ENCODE measurements at places on chromosomes 5 and 9.

- H3K36me3 ChIP-seq, result no peaks in the 10 kb centered on the region
- H3K27ac ChIP-seq, result no peak overlapping the region
- no peaks in the 10 kb centered on the region for H3K4me1 ChIP-seq
- no peak overlapping the region for H3K4me3 ChIP-seq
- no peaks in the 10 kb centered on the region for H3K27me3 ChIP-seq
Measured at GRCh38 chr9:74663439-74663838, 166.3 kb downstream of the RORB start.

GRCh38 chr5:119275601-119276173 is 80.1 kb upstream of the TNFAIP8 start:
- 0 out of 2 replicates have a peak, but pooled peaks cover 2% of the 10 kb centered on the region for H3K4me1 ChIP-seq
- no peak for DNase-seq
- no peaks in the 10 kb centered on the region for H3K36me3 ChIP-seq
- H3K27ac ChIP-seq, result no peak overlapping the region

DNA sequence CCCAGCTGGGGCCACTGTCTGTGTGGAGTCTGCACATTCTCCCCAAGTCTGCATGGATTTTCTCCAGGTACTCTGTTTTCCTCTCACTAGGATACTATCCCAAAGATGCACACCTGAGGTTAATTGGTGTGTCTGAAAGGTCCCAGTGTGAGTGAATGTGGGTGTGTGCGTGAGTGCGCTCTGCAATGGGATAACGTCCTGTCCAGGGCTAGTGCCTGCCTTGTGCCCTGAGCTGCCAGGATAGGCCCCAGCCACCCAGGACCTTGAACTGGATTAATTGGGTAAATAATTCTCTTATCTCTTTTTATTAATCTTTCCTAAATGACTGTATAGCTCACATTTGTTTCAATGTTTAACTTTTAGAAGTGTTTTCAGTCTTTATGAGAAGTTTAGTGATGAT is 11.5 kb upstream of the PANK3 start:
- no peaks in the 10 kb centered on the region for H3K27me3 ChIP-seq
- no peak for DNase-seq
- H3K36me3 ChIP-seq, result no peaks in the 10 kb centered on the region
- H3K27ac ChIP-seq, result no peak overlapping the region
- H3K4me1 ChIP-seq, result no peaks in the 10 kb centered on the region
- no peak overlapping the region for H3K4me3 ChIP-seq

- H3K4me3 ChIP-seq, result no peak overlapping the region
- no peak overlapping the region for H3K27ac ChIP-seq
Measured at GRCh38 chr5:34551911-34552433, 104.2 kb upstream of the RAI14 start.

DNA sequence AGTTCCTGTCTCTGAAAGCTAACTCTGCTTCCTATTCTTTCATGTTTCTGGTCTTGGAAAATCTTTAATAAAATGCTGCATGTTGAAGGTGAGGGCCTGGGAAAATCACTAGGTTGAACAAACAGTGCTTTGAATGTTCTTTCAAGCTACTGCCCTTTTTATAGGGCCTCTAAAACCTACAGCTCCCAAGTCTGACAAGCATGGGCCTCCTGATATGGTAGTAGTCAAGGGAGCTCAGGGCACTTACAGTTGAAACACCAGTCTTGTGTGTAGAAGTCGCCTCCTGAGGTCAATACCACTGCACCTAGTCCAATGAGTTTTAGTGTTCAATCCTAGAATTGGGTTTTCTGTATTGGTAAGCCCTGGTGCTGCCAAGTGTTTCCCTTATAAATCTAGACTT is 20.5 kb downstream of the VLDLR start:
- H3K27me3 ChIP-seq, result no peaks in the 10 kb centered on the region
- no peak overlapping the region for H3K4me3 ChIP-seq
- no peak overlapping the region for H3K27ac ChIP-seq

GRCh38 chr9:119078015-119078414 is 291.2 kb downstream of the BRINP1 start:
- no peaks in the 10 kb centered on the region for H3K27me3 ChIP-seq
- H3K4me1 ChIP-seq, result peaks cover 14% of the 10 kb centered on the region
- H3K27ac ChIP-seq, result no peak overlapping the region
- peak overlapping the region; percentile 45 for H3K4me3 ChIP-seq
- H3K36me3 ChIP-seq, result no peaks in the 10 kb centered on the region

GRCh38 chr9:128632486-128632885 is 24.2 kb downstream of the DYNC2I2 start:
- no peaks in the 10 kb centered on the region for H3K4me1 ChIP-seq
- no peak for DNase-seq
- no peaks in the 10 kb centered on the region for H3K27me3 ChIP-seq
- no peak overlapping the region for H3K4me3 ChIP-seq
- no peak overlapping the region for H3K27ac ChIP-seq

GRCh38 chr5:111680737-111681413 is 76.1 kb downstream of the NREP start:
- H3K4me1 ChIP-seq, result peaks cover 2% of the 10 kb centered on the region
- no peak overlapping the region for H3K4me3 ChIP-seq
- no peaks in the 10 kb centered on the region for H3K36me3 ChIP-seq
- H3K27me3 ChIP-seq, result no peaks in the 10 kb centered on the region

- no peaks in the 10 kb centered on the region for H3K27me3 ChIP-seq
- no peak for DNase-seq
- no peaks in the 10 kb centered on the region for H3K36me3 ChIP-seq
- no peaks in the 10 kb centered on the region for H3K4me1 ChIP-seq
- H3K4me3 ChIP-seq, result no peak overlapping the region
- no peak overlapping the region for H3K27ac ChIP-seq
Measured at GRCh38 chr5:82601077-82601476, 322.9 kb upstream of the RPS23 start.

- no peak for DNase-seq
- H3K4me1 ChIP-seq, result no peaks in the 10 kb centered on the region
- no peaks in the 10 kb centered on the region for H3K27me3 ChIP-seq
- no peak overlapping the region for H3K27ac ChIP-seq
- no peak overlapping the region for H3K4me3 ChIP-seq
- no peaks in the 10 kb centered on the region for H3K36me3 ChIP-seq
Measured at GRCh38 chr5:53035868-53036381, 46.8 kb downstream of the ITGA2 start.

DNA sequence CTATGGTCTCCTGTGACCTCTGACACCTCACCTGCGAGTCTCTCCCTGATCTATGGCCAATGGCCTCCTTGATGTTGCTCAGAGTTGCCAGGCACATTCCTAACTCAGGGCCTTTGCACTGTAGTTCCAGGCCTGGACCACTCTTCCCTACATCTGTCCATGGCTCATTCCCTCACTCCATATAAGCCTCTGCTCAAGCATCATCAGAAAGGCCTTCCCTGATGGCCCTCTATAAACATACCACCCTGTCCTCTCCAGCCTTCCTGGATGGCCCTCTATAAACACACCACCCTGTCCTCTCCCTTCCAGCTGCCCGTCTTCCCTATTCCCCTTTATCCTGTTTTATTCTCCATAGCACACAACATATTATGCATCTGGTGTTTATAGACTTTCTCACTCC is 102.8 kb downstream of the GTF3C4 start:
- H3K27me3 ChIP-seq, result no peaks in the 10 kb centered on the region
- H3K4me3 ChIP-seq, result no peak overlapping the region
- DNase-seq, result no peak
- H3K4me1 ChIP-seq, result no peaks in the 10 kb centered on the region
- H3K27ac ChIP-seq, result no peak overlapping the region
- H3K36me3 ChIP-seq, result peaks cover 7% of the 10 kb centered on the region

- DNase-seq, result no peak
- H3K36me3 ChIP-seq, result no peaks in the 10 kb centered on the region
- no peaks in the 10 kb centered on the region for H3K27me3 ChIP-seq
- H3K27ac ChIP-seq, result no peak overlapping the region
- H3K4me1 ChIP-seq, result peaks cover 5% of the 10 kb centered on the region
- H3K4me3 ChIP-seq, result no peak overlapping the region
Measured at GRCh38 chr5:119322948-119323537, 32.8 kb upstream of the TNFAIP8 start.

GRCh38 chr9:18324928-18325745 is 148.8 kb upstream of the ADAMTSL1 start:
- no peaks in the 10 kb centered on the region for H3K27me3 ChIP-seq
- no peak for DNase-seq
- H3K4me3 ChIP-seq, result no peak overlapping the region
- no peak overlapping the region for H3K27ac ChIP-seq
- H3K4me1 ChIP-seq, result no peaks in the 10 kb centered on the region
- H3K36me3 ChIP-seq, result peaks cover 6% of the 10 kb centered on the region

GRCh38 chr5:174523311-174524071 is 200.9 kb upstream of the MSX2 start:
- H3K4me3 ChIP-seq, result no peak overlapping the region
- DNase-seq, result no peak
- no peaks in the 10 kb centered on the region for H3K36me3 ChIP-seq
- H3K27ac ChIP-seq, result no peak overlapping the region

- H3K36me3 ChIP-seq, result peaks cover 3% of the 10 kb centered on the region
- H3K27ac ChIP-seq, result no peak overlapping the region
- no peak overlapping the region for H3K4me3 ChIP-seq
- no peak for DNase-seq
Measured at GRCh38 chr9:15354713-15355112, 47.7 kb upstream of the TTC39B start.

DNA sequence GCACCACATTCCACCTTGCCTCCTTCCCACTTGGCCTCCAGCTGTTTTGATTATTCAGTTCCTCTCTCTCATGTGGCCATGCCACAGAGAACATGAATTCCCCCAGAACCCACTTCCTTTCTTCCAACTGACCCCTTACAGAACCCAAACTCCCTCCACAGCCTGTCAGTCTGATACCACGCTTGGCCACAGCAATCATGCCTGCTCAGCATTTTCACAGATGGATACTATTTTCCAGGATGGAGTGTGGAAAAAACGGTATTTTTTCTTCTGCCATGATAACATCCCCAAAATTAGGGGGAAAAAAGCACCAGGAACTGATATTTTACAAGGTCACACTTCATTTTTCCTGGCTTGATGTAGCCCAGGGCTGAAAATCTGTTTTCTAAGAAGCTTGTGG is 34.9 kb upstream of the SLIT3 start:
- no peaks in the 10 kb centered on the region for H3K4me1 ChIP-seq
- H3K27ac ChIP-seq, result no peak overlapping the region
- no peaks in the 10 kb centered on the region for H3K36me3 ChIP-seq
- no peaks in the 10 kb centered on the region for H3K27me3 ChIP-seq

- peaks cover 2% of the 10 kb centered on the region for H3K36me3 ChIP-seq
- no peak for DNase-seq
- H3K4me3 ChIP-seq, result peak overlapping the region; percentile 91
- no peaks in the 10 kb centered on the region for H3K27me3 ChIP-seq
Measured at GRCh38 chr9:119369680-119370366, 588 bp upstream of the BRINP1 start.

GRCh38 chr5:172731680-172732074 is 39.3 kb downstream of the DUSP1 start:
- no peaks in the 10 kb centered on the region for H3K4me1 ChIP-seq
- no peaks in the 10 kb centered on the region for H3K36me3 ChIP-seq
- no peak overlapping the region for H3K4me3 ChIP-seq
- no peaks in the 10 kb centered on the region for H3K27me3 ChIP-seq
- DNase-seq, result no peak
- H3K27ac ChIP-seq, result no peak overlapping the region

DNA sequence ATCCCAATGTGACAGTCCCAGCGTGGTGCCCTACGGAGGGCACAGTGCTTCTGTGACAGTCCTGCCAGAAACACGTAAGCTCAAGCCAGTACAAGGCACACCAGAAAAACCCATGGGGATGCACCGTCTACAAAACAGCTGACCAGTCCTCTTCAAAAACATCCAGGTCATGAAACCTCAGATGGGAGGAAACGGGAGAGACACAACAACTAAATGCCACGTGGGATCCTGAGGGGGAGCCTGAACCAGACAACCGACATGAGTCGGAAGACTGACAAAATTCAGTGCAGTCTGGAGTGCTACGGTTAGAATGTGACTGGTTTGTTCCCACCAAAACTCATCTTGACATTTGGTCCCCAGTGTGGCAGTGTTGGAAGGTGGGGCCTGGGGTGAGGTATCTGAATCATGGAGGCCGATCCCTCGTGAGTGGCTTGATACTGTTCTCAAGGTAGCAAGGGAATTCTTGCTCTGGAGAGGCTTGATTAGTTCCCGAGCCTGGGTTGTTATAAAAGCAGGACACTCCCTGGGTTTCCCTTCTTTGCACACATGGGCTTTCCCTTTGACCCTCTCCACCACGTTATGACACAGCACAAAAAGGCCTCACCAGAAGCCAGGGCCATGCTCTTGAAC is 55.4 kb downstream of the ADAMTS2 start:
- no peak overlapping the region for H3K27ac ChIP-seq
- no peaks in the 10 kb centered on the region for H3K4me1 ChIP-seq
- no peak overlapping the region for H3K4me3 ChIP-seq
- H3K36me3 ChIP-seq, result no peaks in the 10 kb centered on the region

- H3K4me3 ChIP-seq, result no peak overlapping the region
- H3K27ac ChIP-seq, result no peak overlapping the region
- H3K27me3 ChIP-seq, result no peaks in the 10 kb centered on the region
- H3K4me1 ChIP-seq, result no peaks in the 10 kb centered on the region
Measured at GRCh38 chr9:125538092-125538473, 168.9 kb downstream of the MAPKAP1 start.

DNA sequence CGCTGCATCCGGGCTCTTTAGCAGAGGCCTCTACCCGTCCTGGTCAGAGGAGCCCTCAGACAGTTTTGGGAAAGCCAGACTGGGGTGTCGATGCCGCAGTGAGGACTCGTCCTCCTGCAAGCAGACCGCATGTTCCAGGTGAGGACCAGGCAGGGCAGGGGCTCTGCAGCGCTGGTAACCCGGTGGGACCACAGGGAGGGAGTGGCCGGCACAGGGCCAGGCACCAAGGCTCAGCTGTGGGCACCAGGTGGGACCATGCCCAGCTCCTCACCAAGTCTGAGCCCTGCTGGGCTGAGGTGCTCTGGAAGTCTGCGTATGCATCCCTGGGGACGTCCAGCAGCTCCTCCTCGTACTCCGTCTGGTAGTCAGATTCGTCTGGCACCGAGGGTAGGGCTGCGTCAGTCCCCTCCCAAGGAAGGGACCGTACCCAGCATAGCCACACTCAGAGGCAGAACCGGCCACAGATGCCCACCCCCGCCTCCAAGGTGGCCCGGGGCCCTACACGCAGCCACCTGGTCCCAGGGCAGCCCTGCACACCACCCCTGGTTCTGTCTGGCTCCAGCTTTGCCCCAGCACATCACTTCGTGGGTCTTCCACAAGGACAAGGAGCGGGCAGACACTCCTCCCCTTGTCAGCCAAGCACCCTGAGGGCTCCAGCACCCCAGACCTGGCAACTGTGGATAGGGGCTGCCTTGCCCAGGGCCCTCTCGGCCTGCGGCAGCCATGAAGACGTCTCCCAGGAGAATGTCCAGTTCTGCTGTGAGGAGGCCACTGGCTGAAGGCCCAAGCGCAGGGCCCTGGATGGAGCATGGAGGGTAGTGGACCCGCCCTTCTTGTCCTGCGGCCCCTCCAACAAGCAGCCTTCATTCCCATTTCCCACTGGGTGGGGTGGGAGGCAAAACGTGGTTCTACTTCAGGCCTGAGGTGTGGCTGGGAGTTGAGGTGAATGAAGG is 1.5 kb upstream of the NSMF start:
- no peaks in the 10 kb centered on the region for H3K36me3 ChIP-seq
- no peak overlapping the region for H3K27ac ChIP-seq
- H3K27me3 ChIP-seq, result no peaks in the 10 kb centered on the region
- DNase-seq, result peak; percentile 28
- no peaks in the 10 kb centered on the region for H3K4me1 ChIP-seq
- H3K4me3 ChIP-seq, result no peak overlapping the region

- H3K4me3 ChIP-seq, result no peak overlapping the region
- H3K36me3 ChIP-seq, result peaks cover 14% of the 10 kb centered on the region
- peaks cover under 1% of the 10 kb centered on the region for H3K4me1 ChIP-seq
- H3K27me3 ChIP-seq, result no peaks in the 10 kb centered on the region
- DNase-seq, result peak; percentile 69
Measured at GRCh38 chr5:131589510-131590348, 45.3 kb downstream of the RAPGEF6 start.

GRCh38 chr5:4881366-4882002 is 258.6 kb upstream of the ADAMTS16 start:
- H3K4me1 ChIP-seq, result no peaks in the 10 kb centered on the region
- no peak for DNase-seq
- H3K36me3 ChIP-seq, result no peaks in the 10 kb centered on the region
- H3K27ac ChIP-seq, result no peak overlapping the region
- no peaks in the 10 kb centered on the region for H3K27me3 ChIP-seq

All from H9 (cell line).